NK-92 treated with Interleukin-12 subunit alpha and Interleukin-12 subunit beta, amount 100 ng/mL, for 24 hours (cell line): ENCODE measurements at places on chromosomes 5 and 9.

- DNase-seq = no peak
These were observed 658.1 kb upstream of the ARRDC3 start for GRCh38 chr5:92041206-92041605.

DNA sequence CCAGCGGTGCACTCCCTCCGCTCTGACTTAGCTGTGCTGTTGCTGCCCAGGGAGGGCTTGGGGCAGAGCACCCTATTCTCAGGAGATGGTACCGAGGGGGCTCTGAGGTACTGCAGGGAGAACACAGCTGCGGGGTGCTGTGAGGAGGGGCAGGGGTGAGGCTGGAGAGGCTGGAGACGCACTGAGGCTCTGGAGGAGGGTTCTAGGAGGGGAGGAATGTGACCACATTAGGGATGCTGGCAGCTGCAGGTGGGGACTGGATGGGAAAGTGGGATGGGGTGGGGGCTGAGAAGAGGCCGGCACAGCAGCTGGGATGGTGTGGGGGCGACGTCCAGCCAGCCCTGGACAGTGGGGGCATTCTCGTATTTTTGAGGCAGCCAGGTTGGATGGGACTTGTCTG, 20.9 kb downstream of the NCS1 start:
- DNase-seq = no peak

DNA sequence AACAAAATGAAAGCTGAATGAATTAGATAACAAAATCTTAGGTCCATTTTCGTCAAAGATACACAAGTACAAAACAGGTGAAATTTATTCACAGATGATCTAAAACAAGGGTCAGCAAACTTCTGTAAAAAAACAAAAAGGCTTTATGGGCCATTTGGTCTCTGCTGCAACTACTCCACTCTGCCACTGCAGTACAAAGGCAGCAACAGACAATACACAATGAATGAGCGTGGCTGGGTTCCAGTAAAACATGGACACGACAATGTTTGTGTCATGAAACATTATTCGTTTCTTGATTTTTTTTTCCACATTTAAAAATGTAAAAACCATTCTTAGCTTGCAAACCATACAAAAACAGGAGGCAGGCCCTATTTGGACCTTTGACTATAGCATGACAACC, 71.9 kb downstream of the ECPAS start:
- no peak for DNase-seq

DNA sequence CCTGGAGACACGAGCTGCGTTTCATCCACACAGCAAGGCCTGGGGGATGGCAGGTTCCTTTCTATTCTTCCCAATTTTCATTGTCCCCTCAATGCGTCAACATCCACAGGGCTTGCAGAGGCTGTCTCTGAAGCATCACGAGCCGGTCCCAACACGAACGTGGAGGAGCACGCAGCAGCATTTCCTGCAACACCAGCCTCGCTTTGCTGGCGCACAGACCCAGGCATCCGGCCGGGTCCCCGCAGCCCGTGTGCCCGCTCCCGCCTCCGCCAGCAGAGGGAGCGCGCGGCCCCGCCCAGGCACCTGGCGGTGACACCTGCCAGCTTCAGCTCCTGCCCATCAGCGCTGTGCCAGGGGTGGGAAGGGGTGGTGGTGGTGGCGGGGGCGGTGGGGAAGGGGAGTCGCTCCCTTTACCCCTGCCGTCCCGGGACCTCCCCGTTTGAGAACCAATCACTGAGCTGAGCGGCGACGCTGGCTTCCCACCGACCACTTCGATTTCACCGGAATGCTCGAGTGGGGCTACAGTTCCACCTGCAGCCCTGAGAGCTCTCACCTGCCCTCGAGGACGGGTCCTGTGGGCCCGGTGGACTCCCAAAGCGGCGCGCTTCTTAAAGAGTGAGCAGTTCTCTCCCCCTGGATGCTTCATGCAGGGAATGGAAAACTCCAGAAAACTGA, 464.5 kb downstream of the ICE1 start:
- no peak for DNase-seq

- DNase-seq = no peak
These were observed 22.4 kb upstream of the THG1L start for GRCh38 chr5:157708866-157709265.

GRCh38 chr9:2055203-2055658, 40.1 kb downstream of the SMARCA2 start:
- no peak for DNase-seq

- no peak for DNase-seq
These were observed 125.6 kb downstream of the TRIO start for GRCh38 chr5:14268738-14269137.

DNA sequence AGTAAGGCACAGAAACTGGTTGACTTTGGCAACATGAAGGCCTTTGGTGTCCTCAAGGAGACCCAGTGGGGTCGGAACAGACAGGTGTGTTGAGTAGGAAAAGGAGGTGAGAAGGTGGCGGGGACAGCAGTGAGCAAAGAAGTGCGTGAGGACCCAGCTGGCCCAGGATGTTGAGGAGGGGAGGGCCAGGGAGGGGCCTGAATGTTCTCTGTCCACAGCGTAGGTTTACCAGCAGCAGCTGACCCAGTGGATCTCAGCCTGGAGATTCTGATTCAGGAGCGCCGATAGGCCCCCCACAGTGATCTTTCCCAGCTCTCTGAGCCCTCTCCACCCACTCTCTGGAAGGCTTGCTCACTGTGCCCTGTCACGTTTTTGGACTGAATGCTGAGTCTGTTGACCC, 88.5 kb downstream of the DAB2IP start:
- DNase-seq = no peak

GRCh38 chr5:25573691-25574090, 928.9 kb upstream of the CDH10 start:
- DNase-seq = no peak
